ENCODE measurements at places on chromosomes 3 and 15.
A peak's percentile ranks its signal among the peaks of the same experiment; 100 is the strongest.

GRCh38 chr3:4575381-4575780, 82.2 kb downstream of the ITPR1 start:
- DNase-seq, result no peak

DNA sequence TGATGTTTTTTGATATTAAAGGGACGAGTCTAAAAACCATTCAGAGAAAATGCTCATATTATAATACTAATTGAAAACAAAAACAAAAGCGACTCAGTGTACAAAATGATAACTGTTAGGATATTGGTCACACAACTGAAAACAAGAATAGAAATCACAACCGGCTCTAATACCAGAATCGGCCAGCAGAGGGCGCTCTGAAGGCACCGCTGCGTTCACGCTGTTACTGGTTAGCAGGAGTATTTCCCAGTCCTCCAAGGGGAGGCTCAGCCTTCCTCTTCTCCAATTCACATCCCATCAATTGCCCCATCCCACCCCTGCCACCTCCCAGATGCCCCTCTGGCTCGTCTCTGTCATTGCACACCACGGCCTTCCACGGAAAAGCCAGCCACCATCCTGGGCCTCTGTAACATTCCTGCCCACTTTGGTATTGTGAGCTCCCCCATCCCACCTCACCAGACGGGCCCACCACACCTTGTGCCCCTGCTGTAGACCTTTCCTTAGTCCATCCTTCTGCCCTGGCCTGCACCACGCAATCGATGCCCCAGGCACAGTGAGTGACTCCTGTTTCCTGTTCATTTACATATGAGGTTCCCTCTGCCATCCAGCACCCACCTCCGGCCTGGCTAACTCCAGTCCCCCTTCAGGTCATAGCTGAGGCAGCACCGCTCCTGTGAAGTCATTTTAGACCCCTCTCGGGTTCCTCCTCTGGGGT, 8.5 kb downstream of the FAM107A start:
- DNase-seq, result peak; percentile 49

DNA sequence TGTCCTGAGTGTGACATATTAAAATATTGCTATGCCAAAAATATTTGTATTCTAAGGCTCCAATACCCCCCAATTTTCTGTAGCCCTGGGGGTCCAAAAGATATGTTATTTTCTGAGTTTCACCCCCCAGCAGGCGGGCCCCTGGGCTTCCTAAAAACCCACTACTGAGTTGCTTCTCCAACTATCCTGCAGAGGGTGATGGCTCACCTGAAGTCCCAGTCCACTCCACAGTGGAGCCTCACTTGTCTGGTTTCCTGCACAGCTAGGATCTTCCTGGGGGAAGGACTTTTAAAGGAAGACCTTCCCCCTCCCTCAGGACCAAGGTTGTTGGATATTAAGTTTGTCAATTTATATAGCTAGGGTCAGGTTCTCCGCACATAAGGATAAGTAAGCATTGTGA, 1181.4 kb downstream of the ROBO2 start:
- no peak for DNase-seq

GRCh38 chr3:150770681-150771080, 7.7 kb upstream of the SIAH2 start:
- DNase-seq, result no peak

DNA sequence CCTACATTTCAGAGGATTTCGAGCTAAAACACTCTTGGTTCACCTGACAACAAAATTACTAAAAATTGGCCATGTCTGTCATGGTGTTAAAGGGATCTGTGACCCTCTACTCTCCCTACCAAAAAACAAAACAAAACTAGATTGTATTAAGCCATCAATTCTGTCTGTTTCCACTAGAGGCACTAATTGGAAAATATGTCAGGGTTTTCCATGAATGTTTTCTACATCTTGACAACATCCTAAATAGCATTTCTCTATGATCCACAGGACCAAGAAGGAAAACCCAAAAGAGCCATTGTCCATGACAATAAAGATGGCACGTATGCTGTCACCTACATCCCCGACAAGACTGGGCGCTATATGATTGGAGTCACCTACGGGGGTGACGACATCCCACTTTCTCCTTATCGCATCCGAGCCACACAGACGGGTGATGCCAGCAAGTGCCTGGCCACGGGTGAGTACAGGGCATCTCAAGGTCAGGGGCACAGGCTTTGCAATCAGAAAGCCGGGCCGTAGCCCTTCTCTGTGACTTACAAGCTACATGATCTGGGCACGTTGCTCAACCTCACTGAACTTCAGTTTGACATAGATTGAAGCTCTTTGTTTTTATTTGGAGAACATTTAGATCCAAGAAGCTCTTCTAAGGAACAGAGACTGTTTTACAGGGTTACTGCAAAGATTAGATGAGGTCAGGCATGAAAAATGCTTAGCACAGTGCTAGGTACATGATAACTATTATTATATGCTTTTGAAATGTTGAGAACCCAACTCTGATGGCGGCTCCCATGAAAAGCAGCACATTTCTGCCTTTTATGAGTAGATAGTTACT, 74.8 kb downstream of the DNASE1L3 start:
- DNase-seq, result no peak

DNA sequence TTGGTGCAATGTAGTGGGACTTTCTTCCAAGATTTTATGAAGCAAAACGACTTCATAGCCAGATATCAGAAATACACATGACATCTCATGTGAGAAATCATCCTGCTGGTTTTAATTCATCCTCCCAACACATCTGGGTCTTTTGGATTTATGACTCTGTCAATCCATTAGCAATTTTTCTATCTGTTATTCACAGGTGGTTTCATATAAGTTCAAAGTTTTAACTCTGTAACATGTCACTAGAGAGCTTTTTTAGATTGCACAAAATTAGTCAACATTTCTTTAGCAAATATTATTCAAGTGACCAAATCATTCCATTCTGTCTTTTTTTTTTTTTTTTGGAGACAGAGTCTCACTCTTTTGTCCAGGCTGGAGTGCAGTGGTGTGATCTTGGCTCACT, 30.4 kb downstream of the SQOR start:
- DNase-seq, result no peak

All from D721Med (cell line).